Testis (tissue), 5 donors: ENCODE measurements at places on chromosomes 3 and 15. TPM values are rescaled to one million over a fixed set of nuclear protein-coding genes. Genes with fewer than 3 reads are reported as not detected.

RASGRF1 gene
- polyA plus RNA-seq = 3.3 TPM

PLA2G4E gene
- 0.67 TPM for polyA plus RNA-seq

GOLGA6C gene
- polyA plus RNA-seq = 15.1 TPM

SMC4 gene
- polyA plus RNA-seq = 19.5 TPM

GAP43 gene
- 0.62 TPM for polyA plus RNA-seq
